Activated naive CD4-positive, alpha-beta T cell treated with anti-CD3 and anti-CD28 coated beads for 36 hours (primary cell): ENCODE measurements at places on chromosomes 3 and 15. TPM values are rescaled to one million over a fixed set of nuclear protein-coding genes. Genes with fewer than 3 reads are reported as not detected.
A peak's percentile ranks its signal among the peaks of the same experiment; 100 is the strongest.

DNA sequence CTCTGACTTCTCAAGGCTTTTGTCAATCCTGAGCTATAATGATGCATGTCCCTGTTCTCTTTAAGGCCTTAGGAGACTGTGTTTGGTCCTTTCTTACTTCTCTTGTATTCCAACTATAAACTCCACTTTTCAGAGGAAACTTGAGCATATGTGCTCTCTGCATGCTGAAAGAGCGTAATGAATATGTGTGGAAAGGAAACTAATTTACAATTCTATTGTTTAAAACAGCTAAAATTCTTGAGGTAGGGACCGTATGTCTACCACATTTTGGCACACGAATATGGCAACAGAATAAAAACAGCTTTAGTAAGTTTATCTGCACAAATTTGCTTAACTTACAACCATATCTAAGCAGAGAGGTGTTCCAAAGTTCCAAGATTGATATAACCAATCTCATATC lies 242.0 kb upstream of the DCBLD2 start:
- no peak for DNase-seq
- peaks cover 2% of the 10 kb centered on the region for H3K27me3 ChIP-seq
- H3K4me3 ChIP-seq = no peak overlapping the region
- H3K4me1 ChIP-seq = no peaks in the 10 kb centered on the region
- no peak overlapping the region for H3K27ac ChIP-seq
- no peaks in the 10 kb centered on the region for H3K36me3 ChIP-seq

DNA sequence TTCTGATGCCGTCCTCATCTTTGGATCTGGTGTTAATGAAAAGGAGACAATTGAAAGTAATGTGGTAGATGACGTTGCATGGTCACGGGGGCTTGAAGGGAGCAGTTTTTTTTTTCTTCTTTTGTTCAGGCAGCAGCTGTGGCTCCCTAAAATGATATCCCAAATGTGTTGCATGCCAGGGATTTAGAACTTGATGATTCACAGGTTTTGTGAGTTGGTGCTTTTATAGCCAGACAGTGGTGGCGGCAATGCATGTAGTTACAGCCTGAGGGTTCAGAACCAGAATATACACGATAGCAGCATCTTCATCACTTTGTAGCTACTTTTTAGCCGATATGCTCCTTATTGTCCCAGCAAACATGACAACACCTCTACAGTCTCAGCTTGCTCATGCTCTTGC lies 133.4 kb downstream of the CHST2 start:
- no peaks in the 10 kb centered on the region for H3K27me3 ChIP-seq
- no peak overlapping the region for H3K4me3 ChIP-seq

- no peak for DNase-seq
- peaks cover 28% of the 10 kb centered on the region for H3K27me3 ChIP-seq
- no peak overlapping the region for H3K4me3 ChIP-seq
- no peaks in the 10 kb centered on the region for H3K36me3 ChIP-seq
- peaks cover 3% of the 10 kb centered on the region for H3K4me1 ChIP-seq
- no peak overlapping the region for H3K27ac ChIP-seq
These were observed 1.4 kb downstream of the PTH1R start for GRCh38 chr3:46878781-46879436.

DNA sequence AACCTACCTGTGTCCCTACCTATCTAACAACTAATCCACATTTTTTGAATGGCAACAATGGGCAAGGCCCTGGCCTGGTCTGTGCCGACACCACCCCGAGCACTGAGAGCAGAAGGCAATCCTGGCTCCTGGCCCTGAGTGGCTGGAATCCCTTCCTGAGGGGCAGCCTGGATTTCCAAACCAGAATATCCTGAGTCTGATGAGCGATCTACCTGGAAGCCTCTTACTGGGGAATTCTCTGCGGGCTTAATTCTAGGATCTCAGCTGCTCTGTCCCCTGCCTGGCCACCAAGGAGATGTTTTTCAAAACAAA lies 22.1 kb downstream of the ATP2B2 start:
- H3K36me3 ChIP-seq = no peaks in the 10 kb centered on the region
- no peak for DNase-seq
- H3K27ac ChIP-seq = no peak overlapping the region
- H3K27me3 ChIP-seq = no peaks in the 10 kb centered on the region
- H3K4me1 ChIP-seq = no peaks in the 10 kb centered on the region

GRCh38 chr3:78707609-78708008 lies 1060.2 kb downstream of the ROBO1 start:
- H3K27ac ChIP-seq = no peak overlapping the region
- H3K36me3 ChIP-seq = no peaks in the 10 kb centered on the region
- H3K4me1 ChIP-seq = no peaks in the 10 kb centered on the region
- no peak for DNase-seq
- no peaks in the 10 kb centered on the region for H3K27me3 ChIP-seq

DNA sequence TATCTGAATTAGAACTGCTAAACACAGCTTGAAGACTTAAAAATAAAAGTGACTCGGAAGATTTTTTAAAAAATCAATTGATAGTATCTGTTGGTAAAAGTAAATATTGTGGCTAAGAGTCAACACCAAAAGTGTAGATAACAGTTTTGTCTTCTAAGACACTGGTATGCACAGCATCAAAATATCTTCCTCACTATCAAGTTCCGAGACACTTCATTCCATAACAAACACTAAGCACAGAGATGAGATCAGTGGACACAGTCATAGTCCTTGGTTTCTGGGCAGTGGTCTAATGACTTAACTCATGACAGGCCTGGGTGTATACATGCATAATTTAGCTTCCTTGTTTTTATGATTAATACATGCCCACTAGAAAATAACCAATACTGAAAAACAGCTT lies 63.2 kb downstream of the PXYLP1 start:
- peak overlapping the region; percentile 52 for H3K4me3 ChIP-seq
- H3K27me3 ChIP-seq = no peaks in the 10 kb centered on the region
- H3K27ac ChIP-seq = peak overlapping the region; percentile 52
- peaks cover 15% of the 10 kb centered on the region for H3K4me1 ChIP-seq

GRCh38 chr15:78999636-79000035 lies 54.8 kb upstream of the CTSH start:
- no peak overlapping the region for H3K27ac ChIP-seq
- peaks cover 5% of the 10 kb centered on the region for H3K4me1 ChIP-seq
- no peaks in the 10 kb centered on the region for H3K36me3 ChIP-seq
- H3K27me3 ChIP-seq = no peaks in the 10 kb centered on the region
- no peak for DNase-seq

GRCh38 chr15:31385736-31386135 lies 59.1 kb downstream of the KLF13 start:
- H3K27ac ChIP-seq = no peak overlapping the region
- DNase-seq = no peak
- H3K36me3 ChIP-seq = peaks cover 7% of the 10 kb centered on the region
- no peaks in the 10 kb centered on the region for H3K27me3 ChIP-seq
- no peak overlapping the region for H3K4me3 ChIP-seq

DNA sequence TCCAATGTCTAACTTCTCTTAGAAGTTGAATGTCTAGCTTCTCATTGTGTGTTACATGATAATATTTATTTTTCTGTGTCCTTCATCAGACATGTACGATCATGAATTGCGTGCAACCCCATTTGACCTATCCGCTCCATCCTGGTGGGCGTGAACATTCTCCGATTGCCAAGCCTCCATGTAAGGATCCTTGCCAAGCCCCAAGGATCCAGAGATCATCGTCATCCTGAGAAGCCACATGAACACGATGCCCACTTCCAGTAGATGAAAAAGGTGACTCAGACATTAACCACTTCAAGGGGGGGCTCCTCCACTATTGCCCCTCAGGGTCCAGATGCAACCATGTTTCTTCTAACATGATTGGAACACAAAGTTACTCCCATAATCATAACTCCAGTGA lies 25.5 kb upstream of the KNG1 start:
- peaks cover 13% of the 10 kb centered on the region for H3K27me3 ChIP-seq

- H3K4me3 ChIP-seq = no peak overlapping the region
- H3K36me3 ChIP-seq = peaks cover 3% of the 10 kb centered on the region
- H3K27ac ChIP-seq = no peak overlapping the region
These were observed 189.8 kb upstream of the RBMS3 start for GRCh38 chr3:29090912-29091597.

DNA sequence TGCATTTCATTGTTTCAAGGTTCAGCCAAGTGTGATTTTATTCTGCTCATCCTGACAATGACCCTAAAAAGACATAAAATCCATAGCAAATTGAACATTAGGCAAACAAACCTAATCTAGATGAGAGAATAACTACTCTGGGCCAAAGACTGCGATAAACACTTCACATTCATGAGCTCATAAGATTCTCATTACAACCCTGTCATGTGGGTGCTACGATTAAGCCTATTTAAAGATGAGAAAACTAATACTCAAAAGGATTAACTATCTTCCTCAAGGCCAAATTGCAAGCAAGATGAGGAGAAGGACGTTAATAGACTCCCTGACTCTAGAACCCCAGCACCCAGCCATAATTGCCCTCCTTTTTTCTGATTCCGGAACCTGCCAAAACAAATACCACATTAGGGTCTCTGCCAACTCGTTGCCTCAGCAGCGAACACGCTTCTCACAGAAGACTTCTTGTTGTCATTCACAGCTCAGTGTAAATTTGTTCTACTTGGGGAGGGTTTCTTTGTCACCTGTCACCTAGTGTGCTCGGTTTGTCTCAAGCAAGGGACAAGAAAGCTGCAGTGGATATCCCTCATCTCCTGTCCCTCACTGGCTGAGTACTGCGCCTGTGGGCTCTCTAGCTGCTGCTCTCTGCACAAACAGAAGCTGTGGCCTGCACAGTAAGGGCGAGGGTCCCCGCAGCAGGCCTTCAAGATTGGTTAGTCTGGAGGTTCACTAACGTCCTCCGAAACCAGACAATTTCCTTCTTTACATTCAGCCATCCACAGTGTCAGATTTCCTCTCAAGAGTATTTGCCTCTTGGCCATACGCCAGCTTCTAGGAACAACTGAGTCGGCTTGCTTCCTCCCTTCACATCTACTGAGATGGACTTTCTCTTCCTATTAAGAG lies 200.0 kb upstream of the UBE2E2 start:
- no peak overlapping the region for H3K4me3 ChIP-seq
- H3K27me3 ChIP-seq = no peaks in the 10 kb centered on the region
- no peaks in the 10 kb centered on the region for H3K36me3 ChIP-seq
- no peak overlapping the region for H3K27ac ChIP-seq
- no peaks in the 10 kb centered on the region for H3K4me1 ChIP-seq
- no peak for DNase-seq

DNA sequence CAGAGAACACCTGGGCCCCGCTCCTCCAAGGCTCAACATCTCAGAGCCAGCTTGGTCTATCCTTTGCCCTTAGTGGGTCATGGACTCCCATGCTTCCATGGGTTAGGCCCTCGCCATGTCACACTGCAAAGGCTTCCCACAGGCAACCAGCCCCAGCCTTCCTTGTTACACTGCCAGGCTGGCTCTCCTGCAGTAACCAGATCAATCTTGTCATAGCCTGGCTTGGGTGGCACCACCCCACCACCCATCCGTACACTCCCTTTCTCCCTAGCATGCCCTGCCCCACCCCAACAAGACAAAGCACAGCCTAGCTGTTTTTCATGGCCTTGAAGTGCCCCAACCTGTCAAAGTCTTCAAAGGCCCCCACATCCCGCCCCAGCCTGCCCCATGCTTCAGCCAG lies 30.5 kb downstream of the CA12 start:
- no peaks in the 10 kb centered on the region for H3K36me3 ChIP-seq
- H3K4me1 ChIP-seq = no peaks in the 10 kb centered on the region
- H3K27ac ChIP-seq = no peak overlapping the region
- DNase-seq = no peak

DNA sequence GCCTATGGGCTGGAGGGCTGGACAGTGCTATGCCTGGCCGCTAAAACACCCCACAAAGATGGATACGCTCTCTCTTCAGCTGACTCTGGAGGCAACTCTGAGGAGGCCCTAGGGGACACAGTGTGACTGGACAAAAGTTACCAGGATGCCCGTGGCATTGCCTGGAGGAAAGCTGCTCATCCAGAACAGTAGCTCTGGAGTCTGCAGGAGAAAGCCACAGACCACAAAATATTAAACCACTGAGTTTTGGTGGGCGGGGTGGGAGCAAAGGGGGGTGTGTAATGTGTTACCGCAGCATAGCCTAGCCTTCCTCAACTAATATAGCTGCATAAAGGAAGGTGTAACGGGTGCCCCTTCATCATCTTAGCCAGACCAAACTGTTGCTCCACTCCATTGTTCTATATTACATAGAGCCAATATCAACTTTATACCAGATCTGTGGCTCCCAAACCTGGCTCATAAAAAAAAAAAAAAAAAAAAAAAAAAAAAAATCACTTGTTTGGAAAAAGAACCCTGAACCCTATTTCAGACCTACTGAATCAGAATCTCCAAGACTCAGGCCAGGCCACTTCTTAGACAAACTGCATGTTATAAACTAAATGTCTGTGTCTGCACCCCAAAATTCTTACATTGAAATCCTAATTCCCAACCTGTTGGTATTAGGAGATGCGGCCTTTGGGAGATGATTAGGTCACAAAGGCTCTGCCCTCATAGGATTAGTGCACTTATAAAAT lies 132.6 kb downstream of the TNIK start:
- H3K36me3 ChIP-seq = peaks cover 5% of the 10 kb centered on the region
- no peak for DNase-seq
- H3K4me3 ChIP-seq = no peak overlapping the region
- H3K4me1 ChIP-seq = peaks cover 66% of the 10 kb centered on the region
- H3K27me3 ChIP-seq = no peaks in the 10 kb centered on the region

GRCh38 chr15:63212050-63213004 lies 22.9 kb downstream of the RAB8B start:
- H3K4me1 ChIP-seq = peaks cover 89% of the 10 kb centered on the region
- peak overlapping the region; percentile 97 for H3K27ac ChIP-seq
- H3K27me3 ChIP-seq = no peaks in the 10 kb centered on the region
- peak overlapping the region; percentile 57 for H3K4me3 ChIP-seq
- H3K36me3 ChIP-seq = peaks cover 17% of the 10 kb centered on the region

GRCh38 chr3:44992555-44993470 lies 16.8 kb downstream of the EXOSC7 start:
- peaks cover 79% of the 10 kb centered on the region for H3K4me1 ChIP-seq
- H3K4me3 ChIP-seq = no peak overlapping the region
- peaks cover 50% of the 10 kb centered on the region for H3K36me3 ChIP-seq

- DNase-seq = no peak
- H3K27ac ChIP-seq = no peak overlapping the region
- no peaks in the 10 kb centered on the region for H3K36me3 ChIP-seq
- H3K4me3 ChIP-seq = no peak overlapping the region
- peaks cover 7% of the 10 kb centered on the region for H3K27me3 ChIP-seq
These were observed 43.8 kb downstream of the OSBPL10 start for GRCh38 chr3:31937225-31937624.

GRCh38 chr3:167406876-167407492 lies 26.9 kb upstream of the ZBBX start:
- no peak overlapping the region for H3K27ac ChIP-seq
- peak; percentile 27 for DNase-seq
- no peaks in the 10 kb centered on the region for H3K4me1 ChIP-seq

GRCh38 chr3:44825264-44825925 lies 36.3 kb upstream of the TMEM42 start:
- no peak overlapping the region for H3K4me3 ChIP-seq
- no peak for DNase-seq
- no peaks in the 10 kb centered on the region for H3K4me1 ChIP-seq
- no peaks in the 10 kb centered on the region for H3K27me3 ChIP-seq
- H3K36me3 ChIP-seq = peaks cover 52% of the 10 kb centered on the region

The ITIH3 gene
- not detected for total RNA-seq

The MAP6D1 gene
- total RNA-seq = 1.1 TPM

The MEF2A gene
- total RNA-seq = 15.5 TPM

The DUOXA2 gene
- total RNA-seq = not detected

The SAMD7 gene
- not detected for total RNA-seq

The C3orf70 gene
- not detected for total RNA-seq

The TMIE gene
- 1.5 TPM for total RNA-seq
